NCI-H1694 (cell line): ENCODE measurements at places on chromosomes 1 and 21.
A peak's percentile ranks its signal among the peaks of the same experiment; 100 is the strongest.

DNA sequence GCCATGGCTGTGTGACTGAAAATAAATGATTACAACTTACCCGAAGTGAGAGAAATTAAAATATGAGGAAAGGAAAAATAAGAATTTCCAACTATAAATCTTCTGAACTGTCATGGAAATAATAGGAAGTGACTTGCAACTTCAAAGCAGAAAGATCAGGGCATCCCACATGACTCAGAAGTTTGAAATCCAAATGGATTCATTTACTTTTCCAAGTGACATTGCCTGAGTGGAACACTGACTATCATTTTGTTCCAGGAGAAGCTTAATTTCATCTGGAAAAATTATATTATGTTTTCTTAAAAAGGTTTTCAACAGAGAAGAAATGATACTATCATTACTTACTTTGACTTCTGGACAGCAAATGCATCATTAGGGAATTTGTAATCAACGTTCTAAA is 110.8 kb downstream of the GREM2 start:
- no peak for DNase-seq

DNA sequence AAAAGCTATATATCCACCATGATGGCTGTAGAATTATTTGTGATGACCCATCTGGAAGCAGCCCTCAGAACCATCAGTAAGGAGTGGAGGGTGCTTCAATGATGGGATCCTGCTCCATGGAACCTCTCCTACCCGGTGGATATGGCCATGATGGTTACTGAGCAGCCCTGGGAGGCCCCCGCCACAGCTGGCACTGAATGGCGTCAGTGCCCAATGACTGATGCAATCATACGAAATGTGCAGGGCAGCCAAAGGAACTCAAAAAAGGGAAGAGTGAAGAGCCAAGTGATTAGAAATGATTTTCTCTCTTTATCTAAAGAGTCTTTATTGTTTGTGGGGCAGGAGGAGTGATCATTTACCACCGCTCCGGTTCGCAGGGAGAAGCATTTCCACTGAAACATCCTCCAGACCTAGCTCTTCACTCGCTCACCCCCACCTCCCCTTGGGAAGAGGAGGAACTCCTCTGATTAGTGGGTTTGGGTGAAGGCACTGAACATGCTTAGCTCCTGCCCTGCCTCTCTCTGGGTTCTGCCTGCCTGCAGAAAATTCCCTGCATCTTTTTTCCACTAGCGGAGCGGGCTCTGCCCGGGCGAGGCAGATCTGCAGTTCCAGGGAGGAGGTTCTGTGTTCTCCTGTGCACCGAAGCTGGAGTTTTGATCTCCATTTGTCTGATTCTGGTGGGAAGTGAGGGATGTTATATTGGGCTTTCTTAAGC is 260.3 kb downstream of the GRIK3 start:
- DNase-seq = no peak

DNA sequence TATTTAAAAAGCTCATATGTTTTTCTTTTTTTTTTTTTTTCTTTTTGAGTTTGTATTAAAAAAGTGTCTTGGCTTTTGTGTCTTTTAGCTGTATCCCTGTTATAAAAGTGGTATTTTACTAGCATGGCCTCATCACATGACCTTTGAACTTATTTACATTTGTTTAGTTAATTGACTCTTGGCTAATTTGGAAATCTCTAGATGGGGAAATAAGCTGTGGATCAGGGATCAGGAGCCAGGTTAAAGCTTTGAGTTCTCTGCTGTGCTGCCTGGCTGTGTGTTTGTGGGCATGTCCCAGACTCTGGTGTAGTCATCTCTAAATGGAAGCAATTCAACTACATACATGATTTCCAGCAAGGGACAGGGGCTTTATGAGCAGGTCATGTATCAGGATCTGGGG is 56.5 kb downstream of the HHAT start:
- DNase-seq = no peak

DNA sequence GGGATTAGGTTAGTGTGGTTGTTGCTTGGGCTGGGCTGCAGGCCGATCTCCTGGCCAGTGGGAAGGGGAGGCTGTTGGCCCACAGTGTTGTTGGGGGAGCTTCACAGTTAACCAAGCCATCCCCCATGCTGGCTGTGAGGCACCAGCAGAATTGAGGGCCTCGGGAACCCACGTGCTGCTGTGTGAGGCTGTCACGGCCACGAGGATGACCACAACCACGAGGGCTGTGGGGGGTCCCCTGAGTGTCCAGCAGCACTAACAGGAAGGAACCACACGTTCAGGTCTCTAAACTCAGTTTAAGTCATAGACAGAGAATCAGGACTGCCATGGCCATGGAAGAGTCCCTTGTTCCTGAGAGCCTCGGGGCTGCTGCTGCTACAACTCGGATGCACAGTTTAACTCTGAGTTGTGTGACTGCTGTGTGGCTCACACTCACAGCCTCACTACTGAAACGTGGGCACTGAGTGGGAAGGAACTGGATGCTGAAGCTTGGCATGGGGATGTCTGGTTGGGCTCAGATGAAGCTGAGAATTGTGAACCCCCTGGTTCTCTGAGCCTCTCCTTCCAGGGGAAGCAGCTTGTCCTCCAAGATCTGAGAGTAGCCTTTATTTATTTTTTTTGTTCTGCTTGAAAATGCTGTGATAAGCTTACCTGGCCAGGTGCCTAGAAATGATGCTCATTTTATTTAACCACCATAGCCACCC is 4.8 kb upstream of the MMEL1 start:
- DNase-seq = no peak

DNA sequence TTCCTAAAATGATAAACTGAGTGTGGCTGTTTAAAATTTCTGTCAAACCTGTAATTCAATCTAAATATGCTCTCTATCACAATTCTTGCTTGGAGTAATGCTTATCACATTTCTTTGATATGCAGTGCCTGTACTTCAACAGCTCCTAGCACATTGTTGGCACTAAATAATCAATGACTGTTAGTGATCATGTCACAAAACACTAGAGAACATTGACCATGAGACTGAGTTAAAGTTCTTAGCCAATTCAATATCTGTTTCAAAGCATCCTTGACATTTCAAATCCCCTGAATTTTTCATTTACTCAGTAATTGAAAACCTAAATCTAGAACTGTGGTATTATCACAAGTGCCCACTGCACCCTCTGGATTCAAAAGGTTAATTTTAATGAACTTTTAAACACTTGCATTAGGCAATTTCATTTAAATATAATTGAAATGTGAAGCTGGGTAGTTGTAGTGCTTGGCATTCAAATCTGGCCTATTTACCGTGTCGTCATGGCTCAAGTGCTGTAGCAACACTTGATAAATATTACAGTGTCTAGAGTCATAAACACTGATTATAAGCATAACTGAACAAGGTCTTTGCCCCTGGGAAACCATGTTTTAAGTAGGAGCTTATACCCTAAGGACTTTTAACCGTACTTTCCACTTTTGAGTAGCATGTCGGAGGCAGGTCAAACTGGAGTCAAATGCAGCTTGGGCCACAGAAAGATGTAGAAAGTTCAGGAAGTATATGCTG is 143.6 kb downstream of the LRRC7 start:
- DNase-seq = no peak

- peak; percentile 32 for DNase-seq
Observed at GRCh38 chr1:53862507-53862906, 24.4 kb upstream of the NDC1 start.

DNA sequence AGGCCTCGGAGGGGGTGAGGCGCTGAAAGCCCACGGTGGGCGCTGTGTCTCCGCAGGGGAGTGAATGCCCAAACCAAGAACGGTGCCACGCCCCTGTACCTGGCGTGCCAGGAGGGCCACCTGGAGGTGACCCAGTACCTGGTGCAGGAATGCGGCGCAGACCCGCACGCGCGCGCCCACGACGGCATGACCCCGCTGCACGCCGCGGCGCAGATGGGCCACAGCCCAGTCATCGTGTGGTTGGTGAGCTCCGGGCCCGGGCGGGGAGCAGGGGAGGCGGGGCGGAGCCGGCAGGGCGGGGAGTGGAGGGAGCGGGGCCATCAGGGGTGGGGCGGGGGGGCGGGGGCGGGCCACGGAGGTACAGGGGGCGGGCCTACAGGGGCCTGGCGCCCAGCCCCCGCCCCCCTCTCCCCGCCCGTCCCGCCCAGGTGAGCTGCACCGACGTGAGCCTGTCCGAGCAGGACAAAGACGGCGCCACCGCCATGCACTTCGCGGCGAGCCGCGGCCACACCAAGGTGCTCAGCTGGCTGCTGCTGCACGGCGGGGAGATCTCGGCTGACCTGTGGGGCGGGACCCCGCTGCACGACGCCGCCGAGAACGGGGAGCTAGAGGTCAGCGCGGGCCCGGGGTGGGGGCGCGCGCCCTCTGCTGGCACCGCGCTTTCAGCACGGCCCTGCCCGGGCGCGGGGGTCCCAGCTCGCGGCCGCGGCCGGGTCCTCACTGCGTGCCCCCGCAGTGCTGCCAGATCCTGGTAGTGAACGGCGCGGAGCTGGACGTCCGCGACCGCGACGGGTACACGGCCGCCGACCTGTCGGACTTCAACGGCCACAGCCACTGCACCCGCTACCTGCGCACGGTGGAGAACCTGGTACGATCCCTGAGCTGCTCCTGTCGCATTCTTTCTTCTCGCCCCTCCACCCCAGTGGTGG is 15.9 kb downstream of the ESPN start:
- DNase-seq = no peak

DNA sequence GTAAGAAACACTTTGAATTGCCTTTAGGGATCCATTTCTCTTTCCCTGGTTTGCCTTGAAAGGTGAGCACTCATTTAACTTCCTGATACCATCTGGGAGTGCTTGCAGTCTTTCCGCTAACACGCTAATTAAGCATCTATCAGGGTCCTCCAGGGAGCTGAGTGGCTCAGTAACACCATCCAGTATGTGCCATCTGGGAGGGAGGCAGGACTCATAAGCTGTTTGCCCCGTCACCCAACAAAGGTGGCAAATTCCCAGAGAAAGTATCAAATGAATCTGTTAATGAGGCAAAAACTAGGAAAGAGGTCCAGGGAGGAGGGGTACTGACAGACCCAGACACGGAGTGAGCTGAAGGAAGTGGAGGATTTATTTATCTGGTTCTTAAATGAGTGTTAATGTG is 430.9 kb downstream of the HLX start:
- DNase-seq = peak; percentile 99

DNA sequence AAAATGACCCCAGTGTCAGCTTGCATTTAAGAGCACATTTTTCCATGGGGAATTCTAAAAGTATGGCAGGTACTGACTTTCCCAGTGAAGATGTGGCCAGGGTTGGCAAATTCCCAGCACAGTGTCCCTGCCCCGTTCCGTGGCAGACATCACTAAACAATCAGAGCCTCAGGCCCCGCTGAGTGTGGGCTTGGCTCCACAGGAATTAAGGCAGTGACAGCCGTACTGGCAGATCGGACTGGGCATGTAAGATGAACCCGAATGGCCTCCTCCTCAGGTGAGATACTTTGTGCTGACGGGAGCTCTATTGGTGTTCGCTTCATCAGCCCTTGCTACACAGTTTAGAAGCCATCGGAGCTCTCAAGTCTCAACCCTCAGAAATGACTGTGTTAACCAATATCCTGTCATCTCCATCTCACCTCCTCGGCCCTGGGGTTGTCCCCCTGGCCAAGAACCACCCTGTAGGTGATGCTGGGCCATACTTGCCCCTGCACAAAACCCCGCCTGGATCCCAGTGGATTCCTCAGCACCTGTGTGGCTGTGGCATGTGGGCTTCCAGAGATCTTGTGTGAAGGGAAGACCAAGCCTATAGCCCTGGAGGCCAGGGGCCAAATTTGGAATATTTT is 29.0 kb upstream of the ABCG1 start:
- DNase-seq = no peak

GRCh38 chr1:80392529-80392928 is 1386.0 kb upstream of the ADGRL4 start:
- no peak for DNase-seq

DNA sequence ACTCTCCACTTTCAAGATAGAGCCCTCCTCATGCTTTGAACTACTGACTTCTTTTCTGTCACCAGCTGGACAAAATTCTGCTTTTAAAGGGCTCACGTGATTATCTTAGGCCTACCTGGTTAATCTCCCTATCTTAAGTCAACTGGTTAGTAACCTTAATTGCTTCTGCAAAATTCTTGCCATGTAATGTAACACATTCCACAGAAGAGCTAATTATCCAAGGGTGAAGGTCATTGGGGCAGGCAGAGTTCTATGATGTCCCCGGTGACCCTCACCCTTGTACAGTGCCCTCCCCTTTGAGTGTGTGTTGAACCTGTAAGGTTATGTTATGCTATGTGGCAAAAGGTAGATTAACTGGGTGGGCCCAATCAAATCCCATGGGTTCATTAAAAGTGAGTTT is 25.2 kb upstream of the FOXE3 start:
- DNase-seq = no peak

GRCh38 chr1:174982971-174983689 is 16.6 kb upstream of the CACYBP start:
- DNase-seq = peak; percentile 56

DNA sequence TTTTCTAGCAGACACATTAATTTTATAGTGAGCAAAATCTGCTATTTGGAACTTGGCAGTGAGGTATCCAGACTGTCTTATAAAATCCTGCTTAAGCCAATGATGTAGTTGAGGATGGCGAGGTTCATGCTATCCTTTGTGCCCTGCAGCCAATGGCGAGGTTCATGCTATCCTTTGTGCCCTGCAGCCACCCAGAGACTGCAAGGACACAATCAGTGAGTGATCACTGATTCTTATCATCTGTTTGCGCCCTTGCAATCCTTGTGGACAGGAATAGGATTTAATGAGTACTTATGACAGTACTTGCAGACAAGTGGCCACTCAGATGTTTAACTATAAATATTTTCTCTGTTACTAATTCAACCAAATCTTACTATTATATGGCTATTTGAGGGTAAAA is 112.6 kb downstream of the EIF4G3 start:
- no peak for DNase-seq

GRCh38 chr1:109959974-109960744 is 24.4 kb upstream of the AHCYL1 start:
- no peak for DNase-seq

DNA sequence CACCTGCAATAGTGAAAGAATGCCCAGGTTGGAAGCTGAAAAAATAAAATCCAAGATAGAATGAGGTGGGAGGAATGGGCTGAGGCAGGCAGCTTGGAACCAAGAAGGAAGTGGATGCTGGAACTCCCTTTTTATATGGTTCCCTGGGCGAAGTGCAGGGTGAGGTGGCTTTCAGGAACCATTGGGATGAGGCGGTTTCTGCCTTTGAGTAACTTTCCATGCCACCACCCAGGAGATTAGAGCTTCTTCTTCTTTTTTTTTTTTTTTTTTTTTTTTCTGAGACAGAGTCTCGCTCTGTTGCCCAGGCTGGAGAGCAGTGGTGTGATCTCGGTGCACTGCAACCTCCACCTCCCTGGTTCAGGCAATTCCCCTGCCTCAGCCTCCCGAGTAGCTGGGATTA is 17.8 kb upstream of the MRPS6 start:
- DNase-seq = no peak

DNA sequence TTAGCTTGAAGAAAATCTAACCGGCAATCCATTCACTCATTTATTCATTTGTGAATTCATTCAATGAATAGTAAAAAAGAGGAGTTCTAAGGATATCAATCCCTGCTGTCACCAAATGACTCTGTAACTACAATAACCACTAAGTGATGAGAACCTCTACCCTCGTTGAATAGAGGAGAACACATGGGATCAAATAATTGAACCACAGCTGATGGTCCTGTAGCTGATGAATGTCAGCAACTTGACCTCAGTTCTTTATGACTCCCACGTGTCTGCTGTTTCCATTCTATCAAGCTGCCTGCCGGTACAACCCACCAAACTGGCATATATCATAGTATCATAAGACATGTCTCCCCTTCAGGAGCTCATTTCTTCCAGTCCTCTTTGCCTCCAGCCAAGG is 150.3 kb downstream of the PTGER3 start:
- DNase-seq = no peak

- no peak for DNase-seq
Observed at GRCh38 chr1:173869021-173869359, 810 bp downstream of the ZBTB37 start.

GRCh38 chr1:93703643-93704042 is 22.0 kb upstream of the BCAR3 start:
- no peak for DNase-seq
